ENCODE measurements at places on chromosomes 16 and 17.
A peak's percentile ranks its signal among the peaks of the same experiment; 100 is the strongest.

GRCh38 chr17:28290703-28291102 lies 28.3 kb upstream of the TMEM97 start:
- no peak for DNase-seq

- DNase-seq, result no peak
Measured at GRCh38 chr17:21177854-21178600, 35.9 kb downstream of the TMEM11 start.

DNA sequence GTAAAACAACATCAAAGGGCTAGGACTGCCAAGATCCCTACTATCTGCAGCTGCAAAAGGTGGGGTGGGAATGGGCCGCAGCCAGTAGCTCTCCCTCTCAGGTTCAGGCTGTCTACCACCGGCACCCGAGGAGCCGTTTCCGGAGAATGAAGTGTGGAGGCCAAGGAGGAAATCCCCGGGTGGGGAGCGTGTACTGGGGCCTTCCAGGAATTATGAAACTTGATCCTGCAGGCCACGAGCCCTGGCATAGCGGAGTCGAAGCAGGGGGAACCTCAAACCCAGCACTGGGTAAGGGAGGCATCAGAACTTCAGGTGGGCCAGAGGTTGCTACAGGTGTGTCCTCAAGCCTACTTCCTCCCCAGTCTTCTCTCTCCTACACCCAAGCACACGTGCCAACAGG lies 5.1 kb downstream of the INPP5K start:
- peak; percentile 76 for DNase-seq

GRCh38 chr16:19168371-19169081 lies 486 bp downstream of the SYT17 start:
- DNase-seq, result no peak

DNA sequence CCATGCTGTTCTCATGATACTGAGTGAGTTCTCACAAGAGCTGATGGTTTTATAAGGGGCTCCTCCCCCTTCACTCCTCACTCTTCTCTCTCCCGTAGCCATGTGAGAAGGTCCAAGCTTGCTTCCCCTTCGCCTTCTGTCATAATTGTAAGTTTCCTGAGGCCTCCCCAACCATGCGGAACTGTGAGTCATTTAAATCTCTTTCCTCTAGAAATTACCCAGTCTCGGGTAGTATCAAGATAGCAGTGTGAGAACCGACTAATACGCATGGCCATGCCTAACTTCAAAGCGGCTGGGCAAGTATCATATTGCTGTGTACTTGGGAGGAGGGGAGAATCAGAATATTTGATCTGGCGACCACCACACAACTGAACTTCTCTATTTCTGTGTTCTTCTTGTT lies 88.3 kb downstream of the PRKCB start:
- DNase-seq, result no peak

DNA sequence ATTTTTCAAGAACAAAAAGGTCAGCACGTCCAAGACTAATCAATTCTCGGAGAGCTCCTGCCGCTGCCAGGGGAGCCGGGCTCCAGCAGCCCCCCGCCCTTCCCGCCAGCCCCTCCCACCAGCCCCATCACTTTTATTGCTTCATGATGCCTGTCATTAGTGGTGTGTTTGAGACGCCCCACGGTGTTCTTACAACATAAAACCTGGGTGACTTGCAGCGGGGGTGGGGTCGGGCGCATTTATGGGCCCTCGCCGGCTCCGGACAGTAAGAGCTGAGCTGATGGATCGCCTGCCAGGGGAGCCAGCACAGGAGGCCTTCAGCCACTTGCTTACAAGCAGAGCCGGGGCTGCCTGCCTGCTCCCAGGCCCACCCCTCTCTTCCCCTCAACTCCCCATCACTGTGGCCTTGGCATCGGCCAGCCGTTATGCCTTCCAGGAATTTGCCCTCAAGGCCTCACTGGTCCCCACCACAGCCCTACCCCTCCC lies 82.9 kb upstream of the CBX4 start:
- DNase-seq, result no peak

- DNase-seq, result no peak
Measured at GRCh38 chr16:57956924-57957672, 13.8 kb downstream of the CNGB1 start.

DNA sequence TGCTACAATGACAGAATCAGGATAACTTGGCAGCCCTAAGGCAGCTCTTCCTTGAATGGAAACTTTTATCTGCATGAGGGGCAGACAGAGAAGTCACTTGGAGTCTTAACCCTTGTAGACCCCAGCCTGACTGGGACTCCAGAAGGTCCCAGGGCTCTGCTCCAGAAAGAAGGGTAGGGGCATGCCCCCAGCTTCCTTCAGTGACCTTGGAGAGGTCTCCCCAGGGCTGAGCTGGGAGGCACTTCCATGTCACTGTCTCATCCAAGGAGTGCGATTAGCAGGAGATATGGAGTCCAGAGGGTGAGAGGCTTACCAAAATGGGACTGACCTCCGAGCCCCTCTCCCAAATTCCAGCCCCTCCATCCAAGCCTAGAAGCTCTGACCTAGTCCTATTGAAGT lies 3.4 kb upstream of the NLRC5 start:
- DNase-seq, result no peak

GRCh38 chr17:81080019-81080418 lies 45.1 kb downstream of the BAIAP2 start:
- DNase-seq, result no peak

GRCh38 chr17:80937462-80938381 lies 53.9 kb upstream of the CHMP6 start:
- no peak for DNase-seq

DNA sequence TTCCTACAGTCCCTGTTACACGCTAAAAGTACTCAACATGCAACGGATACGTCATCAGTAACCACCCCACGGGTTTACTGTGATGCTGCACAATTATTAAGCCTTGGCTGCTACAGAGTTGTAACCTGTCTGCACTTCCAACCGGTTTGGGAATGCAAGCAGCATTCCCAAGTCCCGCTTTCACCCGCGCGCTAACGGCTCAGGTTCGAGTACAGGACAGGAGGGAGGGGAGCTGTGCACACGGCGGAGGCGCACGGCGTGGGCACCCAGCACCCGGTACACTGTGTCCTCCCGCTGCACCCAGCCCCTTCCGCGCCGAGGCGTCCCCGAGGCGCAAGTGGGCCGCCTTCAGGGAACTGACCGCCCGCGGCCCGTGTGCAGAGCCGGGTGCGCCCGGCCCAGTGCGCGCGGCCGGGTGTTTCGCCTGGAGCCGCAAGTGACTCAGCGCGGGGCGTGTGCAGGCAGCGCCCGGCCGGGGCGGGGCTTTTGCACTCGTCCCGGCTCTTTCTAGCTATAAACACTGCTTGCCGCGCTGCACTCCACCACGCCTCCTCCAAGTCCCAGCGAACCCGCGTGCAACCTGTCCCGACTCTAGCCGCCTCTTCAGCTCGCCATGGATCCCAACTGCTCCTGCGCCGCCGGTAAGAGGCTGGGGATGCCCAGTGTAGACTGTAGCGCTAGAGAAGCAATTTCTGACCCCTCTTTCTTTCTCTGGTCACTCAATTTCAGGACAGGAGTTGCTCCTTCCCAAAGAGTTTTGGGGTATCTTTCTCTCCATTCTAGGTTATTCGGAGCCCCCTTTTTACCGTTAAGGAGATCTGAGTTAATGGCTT lies at the start of gene MT2A:
Gene MT2A, plus strand, starts transcription at position 542 of the 833 bp plus-strand sequence. Its CDS starts 72 bp downstream, at position 614.
- DNase-seq, result peak; percentile 99

DNA sequence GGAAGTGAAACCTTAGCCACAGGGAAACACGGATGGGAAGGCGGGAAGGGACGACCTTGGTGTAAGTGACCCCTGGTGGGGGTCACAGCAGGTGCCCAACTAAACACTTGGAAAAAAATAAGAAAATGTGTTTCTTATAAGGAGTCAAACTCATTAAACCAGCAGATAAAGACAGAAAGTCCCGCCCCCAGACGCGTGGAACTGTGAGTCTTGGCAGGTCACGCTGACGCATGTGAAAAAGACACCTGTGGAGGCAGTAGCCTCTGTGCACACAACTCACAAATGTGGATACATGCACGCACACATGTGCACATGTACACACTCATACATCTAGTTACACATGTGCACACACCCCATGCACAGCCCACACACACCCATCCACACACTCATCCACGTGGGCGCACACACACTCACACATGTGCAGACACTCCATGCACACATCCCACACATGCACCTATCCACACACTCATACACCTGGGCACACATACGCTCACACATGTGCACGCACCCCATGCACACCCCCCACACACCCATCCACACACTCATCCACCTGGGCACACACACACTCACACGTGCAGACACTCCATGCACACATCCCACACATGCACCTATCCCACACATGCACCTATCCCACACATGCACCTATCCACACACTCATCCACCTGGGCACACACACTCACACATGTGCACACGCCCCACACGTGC lies 432.4 kb downstream of the SOX9 start:
- no peak for DNase-seq

DNA sequence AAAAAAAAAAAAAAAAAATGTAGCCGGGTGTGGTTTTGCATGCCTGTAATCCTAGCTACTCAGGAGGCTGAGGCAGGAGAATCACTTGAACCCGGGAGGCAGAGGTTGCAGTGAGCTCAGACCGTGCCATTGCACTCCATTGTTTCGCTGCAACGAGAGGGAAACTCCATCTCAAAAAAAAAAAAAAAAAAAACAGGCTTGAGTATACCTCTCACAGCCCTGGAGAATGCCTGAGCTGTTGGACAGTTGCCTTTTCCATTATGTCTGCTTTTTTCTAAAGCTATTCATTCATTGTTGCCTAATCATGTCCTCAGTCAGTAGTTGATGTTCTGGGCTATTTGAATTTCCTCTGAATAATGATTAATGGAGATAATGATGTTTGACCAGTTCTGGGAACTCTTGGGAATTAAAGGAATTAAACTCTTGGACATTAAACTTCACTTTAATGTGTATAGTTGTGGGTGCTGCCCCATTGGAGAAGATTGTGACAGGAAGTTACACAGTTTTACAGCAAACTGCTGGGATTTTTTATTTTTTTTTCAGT lies 11.8 kb downstream of the HMOX2 start:
- DNase-seq, result peak; percentile 80

GRCh38 chr16:48182979-48183537 lies 27.3 kb upstream of the ABCC12 start:
- DNase-seq, result no peak

- DNase-seq, result no peak
Measured at GRCh38 chr17:71313866-71314265, 807.0 kb upstream of the SOX9 start.

DNA sequence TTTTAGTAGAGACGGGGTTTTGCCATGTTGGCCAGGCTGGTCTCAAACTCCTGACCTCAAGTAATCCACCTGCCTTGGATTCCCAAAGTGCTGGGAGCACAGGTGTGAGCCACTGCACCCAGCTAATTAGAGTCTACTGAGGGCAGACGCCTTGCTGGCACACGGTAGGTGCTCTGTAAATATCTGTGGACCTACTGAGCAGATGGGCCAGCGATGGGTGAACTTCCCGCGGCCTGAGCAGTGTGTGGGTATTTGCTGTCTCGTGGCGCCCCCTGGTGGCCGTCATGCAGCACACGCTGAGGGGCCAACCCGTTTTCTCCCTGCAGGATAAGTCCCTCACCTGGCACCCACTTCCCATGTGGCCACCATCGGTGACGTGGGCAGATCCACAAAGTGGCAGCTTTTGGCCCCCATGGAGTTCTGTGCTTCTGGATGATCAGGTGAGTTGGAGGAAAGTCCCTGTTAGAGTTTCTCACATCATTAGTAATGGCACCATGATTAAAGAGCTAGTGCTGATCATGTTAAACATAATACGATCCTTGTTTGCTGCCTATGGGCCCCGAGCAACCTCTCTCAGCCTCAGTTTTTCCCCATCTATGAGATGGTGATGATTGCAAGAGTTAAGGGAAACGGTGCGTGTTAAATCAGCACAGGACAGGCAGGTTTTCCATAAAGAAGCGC lies 40.7 kb downstream of the ZDHHC7 start:
- DNase-seq, result peak; percentile 78

GRCh38 chr17:50207315-50207714 lies 5.9 kb upstream of the COL1A1 start:
- DNase-seq, result no peak

- no peak for DNase-seq
Measured at GRCh38 chr17:75006653-75007052, 5.8 kb upstream of the MRPL58 start.

Data from iris pigment epithelial cell (primary cell).